ENCODE measurements at places on chromosomes 4 and X. TPM values are rescaled to one million over a fixed set of nuclear protein-coding genes. Genes with fewer than 3 reads are reported as not detected.
A peak's percentile ranks its signal among the peaks of the same experiment; 100 is the strongest.

DNA sequence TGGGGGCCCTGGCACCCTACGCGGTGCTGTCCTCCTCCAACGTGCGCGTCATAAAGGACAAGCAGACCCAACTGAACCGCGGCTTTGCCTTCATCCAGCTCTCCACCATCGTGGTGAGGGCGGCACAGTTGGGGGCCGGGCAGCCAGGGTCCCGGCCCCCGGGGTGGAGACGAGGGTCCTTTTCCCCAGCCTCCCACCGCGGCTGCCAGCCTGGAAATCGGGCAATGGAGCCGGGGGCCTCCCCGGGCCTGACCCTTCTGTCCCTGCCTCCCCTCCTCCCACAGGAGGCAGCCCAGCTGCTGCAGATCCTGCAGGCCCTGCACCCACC lies 13.7 kb upstream of the UBA1 start:
- DNase-seq, result no peak

The SRPX gene
- 32.0 TPM for total RNA-seq

The KLB gene
- not detected for total RNA-seq

- no peak for DNase-seq
These were observed 21.6 kb downstream of the ZFYVE28 start for GRCh38 chr4:2396781-2397368.

DNA sequence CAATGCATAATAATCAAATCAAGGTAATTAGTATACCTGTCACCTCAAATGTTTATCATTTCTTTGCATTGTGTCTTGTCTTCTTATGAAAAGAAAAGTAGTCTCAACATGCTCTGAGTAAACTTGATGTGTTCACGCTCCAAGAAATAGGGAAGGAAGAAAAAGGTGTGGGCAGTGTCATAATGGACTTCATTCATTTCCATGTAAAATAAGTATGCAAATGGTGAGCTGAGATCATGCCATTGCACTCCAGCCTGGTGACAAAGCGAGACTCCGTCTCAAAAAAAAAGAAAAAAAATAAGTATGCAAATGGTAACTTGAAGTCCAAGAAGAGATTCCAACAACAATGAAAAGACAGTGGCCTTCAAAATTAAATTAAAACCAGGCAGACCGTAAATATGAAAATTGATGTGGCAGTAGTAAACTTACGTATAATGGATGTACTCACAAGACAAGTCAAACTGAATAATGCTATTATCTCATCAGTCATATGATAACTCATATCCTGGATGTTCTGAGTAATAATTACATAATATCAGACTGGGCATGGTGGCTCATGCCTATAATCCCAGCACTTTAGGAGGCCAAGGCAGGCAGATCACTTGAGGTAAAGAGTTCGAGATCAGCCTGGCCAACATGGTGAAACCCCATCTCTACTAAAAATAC lies 6.0 kb upstream of the CWH43 start:
- no peak for DNase-seq

GRCh38 chr4:25821899-25822298 lies 40.9 kb downstream of the SEL1L3 start:
- no peak for DNase-seq

The LRBA gene
- 58.9 TPM for total RNA-seq

DNA sequence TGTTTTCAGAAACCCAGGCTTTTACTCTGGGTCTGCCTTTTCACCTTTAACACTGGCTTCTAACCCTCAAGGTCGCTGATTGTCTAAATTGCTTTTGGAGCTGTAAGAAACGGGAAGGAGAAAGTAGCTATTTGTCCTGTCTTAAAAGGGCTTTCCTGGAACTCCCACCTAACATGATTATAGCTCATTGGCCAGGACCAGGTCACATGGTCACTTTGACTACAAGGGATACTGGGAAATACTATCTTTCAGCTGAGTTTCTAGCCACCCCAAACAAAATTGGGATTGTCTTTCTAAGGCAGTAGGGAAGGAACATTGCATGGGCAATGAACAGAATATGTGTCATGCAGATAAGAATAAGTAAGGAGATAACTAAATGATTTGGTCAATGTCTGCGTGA lies 106.7 kb upstream of the ARHGAP24 start:
- DNase-seq, result no peak

DNA sequence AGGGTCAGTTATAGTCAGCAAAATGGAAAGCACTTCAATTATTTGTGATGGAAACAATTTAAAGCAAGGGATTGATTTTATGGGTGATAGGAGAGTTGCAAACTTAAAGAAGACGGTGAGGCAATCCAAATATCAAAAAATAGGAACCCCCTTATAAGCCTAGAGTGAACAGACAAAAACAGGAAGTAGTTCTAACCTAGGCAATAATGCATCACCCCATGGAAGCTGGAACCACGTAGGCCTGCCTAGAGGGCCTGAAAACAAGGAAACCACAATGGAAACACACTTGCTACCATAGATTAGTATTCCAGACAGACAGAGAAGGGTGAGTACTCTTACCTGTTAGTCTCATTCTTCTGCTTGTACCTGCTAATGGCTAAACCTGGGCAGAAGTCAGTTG lies 13.5 kb upstream of the GK2 start:
- no peak for DNase-seq

The THOC2 gene
- 42.2 TPM for total RNA-seq

DNA sequence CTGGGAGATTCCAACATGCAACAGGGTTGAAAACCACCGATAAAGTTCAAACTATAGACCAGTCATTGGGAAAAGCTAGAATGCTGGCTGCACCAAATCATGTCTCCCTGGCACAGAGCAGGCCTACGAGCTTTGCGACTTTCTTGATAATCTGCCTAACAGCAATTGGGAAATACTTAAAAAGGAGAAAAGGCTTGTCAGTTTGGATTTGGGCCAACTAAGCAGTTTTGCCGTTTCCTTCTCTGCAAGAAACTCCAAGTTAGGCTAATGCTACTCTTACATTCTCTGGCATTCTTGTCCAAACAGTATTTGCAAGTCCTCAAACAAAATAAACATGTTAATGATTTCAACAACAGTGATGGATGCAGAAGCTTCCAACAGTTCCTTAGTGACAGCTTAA lies 87.9 kb downstream of the PDK3 start:
- DNase-seq, result no peak

The ZDHHC9 gene
- 14.8 TPM for total RNA-seq

The GSTCD gene
- total RNA-seq, result 22.7 TPM

The KLHL13 gene
- total RNA-seq, result 41.7 TPM

DNA sequence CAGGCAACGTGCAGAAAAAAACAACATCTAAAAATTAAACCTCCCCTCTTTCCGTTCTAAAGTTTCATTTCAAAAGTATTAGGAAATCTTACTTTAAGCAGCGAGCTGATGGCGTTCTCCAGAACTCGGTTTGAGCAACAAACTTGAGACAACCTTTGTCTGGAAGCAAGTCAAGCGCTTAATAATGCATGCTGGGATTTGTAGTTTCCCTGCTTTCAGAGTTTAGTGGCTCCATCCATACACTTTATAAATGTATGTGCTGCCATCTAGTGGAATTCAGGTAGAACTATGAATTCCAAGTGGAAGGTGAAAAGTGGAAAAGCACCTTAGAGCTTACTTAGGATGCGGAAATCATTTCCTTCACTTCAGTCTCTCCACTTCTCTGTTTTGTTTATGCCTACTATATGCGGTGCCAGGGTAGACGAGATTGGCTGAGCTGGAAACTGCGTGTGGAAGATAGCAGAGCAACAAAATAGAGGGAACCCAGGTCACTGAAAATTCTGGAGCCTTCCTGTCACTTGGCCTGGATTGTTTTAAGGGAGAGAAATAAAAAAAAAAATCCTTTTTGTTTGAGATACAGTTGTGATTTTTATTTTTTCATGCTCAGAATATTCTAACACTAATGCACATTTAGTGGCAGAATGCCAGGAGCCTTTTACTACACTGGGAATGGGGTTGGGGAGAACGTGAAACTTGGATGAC lies at the start of gene BDH2:
Gene BDH2 (minus strand): TSS at position 144 of the 702 bp plus-strand sequence. CDS start 3,580 bp downstream, outside the sequence.
- DNase-seq, result peak; percentile 93

DNA sequence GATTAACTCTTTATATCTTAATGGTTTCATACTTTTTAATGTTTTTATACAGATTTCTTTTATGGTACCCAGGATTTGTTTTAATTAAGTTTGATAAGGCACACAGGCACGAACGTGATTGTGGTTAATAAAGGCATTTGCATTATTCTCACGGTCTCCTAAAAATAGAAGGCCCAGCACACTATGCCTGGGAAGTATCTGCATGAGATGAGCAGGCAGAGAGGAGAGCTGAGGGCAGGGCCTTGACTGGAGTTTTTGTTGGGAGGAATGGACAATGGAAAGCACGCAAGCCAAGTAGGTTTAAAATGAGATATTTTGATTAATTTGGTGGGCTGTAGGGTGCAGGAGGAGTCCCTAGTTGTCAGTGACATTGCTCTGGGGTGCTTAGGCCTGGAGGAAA lies 1714.3 kb upstream of the PCDH7 start:
- DNase-seq, result no peak

The RENBP gene
- total RNA-seq, result 0.92 TPM

GRCh38 chrX:30525732-30526131 lies 51.8 kb downstream of the TASL start:
- no peak for DNase-seq

- no peak for DNase-seq
These were observed 517.5 kb downstream of the MID1IP1 start for GRCh38 chrX:39318506-39319343.

- DNase-seq, result no peak
These were observed 36.9 kb downstream of the ANKRD17 start for GRCh38 chr4:73221734-73222133.

The P2RY4 gene
- not detected for total RNA-seq

- DNase-seq, result no peak
These were observed 262.2 kb downstream of the SPOCK3 start for GRCh38 chr4:166972071-166972470.

GRCh38 chrX:11533199-11533651 lies 132.5 kb downstream of the ARHGAP6 start:
- DNase-seq, result peak; percentile 39

The HELQ gene
- total RNA-seq, result 8.6 TPM

GRCh38 chr4:17155486-17155885 lies 257.0 kb upstream of the LDB2 start:
- no peak for DNase-seq

DNA sequence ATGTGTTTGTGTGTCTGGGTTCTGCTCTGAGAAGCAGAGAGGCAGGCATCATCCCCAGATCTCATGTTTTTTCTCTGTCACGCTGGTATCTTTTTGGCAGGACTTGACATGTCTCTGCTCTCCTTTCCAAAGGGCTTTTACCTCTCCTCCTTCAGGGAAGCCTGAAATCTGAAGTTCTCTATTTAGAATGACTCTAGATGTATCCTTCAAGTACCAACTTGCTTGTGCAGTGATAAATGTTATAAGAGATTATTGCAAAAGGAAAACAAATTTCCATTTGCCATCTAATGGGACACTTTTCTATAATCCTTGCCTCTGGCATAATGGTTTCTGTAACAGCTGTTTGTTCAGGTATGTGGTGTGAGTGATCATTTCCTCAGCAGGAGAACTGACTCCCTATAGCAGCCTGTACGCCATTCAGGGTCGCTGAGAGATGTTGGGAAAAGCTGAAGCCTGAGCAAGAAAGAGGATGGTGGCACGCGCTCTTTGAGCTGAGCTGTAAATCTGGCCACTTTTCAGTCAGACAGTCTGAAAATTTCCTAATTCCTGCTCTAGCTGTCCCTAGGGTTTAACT lies 72.5 kb downstream of the CNGA2 start:
- no peak for DNase-seq

DNA sequence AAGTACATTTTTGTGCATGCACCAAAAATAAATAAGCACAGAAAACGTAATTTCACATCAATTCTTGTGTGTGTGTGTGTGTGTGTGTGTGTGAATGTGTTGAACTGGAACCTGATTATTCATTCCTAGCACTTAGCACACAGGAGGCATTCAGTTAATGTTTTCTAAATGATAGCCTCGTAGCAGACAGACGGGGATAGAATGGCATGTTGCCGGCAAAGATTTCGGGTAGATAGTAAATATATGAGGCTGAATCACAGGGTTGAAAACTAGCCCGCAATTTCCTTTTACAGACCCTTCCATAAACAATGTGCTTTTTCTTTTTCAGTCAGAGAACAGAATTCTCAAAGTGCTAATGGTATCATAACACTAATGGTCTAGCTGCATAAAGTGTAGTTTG lies 13.5 kb downstream of the MAOB start:
- DNase-seq, result peak; percentile 46

The LUZP4 gene
- total RNA-seq, result not detected

DNA sequence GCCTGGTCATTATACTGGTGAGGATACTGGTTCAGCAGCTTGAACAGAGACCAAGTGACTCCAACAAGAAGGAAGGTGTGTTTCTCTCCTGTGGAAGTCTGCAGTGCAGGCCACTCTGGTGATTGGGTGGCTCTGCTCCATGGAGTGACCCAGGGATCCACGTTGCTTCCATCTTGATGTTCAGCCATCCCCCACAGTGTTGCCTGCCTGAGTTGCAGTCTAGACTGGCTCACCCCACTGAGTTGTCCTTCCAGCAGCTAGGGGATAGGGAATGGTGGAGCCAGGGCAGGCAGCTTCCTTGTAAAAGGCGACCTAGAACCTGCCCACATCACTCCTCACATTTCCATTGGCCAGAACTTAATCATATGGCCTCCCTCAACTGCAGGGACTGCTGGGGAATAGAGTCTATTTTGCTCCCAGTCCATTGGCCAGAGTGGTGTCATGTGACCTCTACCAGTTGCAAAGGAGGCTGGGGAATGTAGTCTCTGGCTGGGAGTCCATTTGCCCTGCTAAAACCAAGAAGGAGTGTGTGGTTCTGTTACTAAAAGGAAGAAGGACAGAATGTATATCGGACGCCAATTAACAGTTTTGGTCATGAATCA lies 8.0 kb downstream of the MAN2B2 start:
- DNase-seq, result no peak

GRCh38 chr4:85154591-85154990 lies 188.1 kb upstream of the WDFY3 start:
- no peak for DNase-seq

- DNase-seq, result no peak
These were observed 7.0 kb downstream of the PRSS12 start for GRCh38 chr4:118345813-118346212.

DNA sequence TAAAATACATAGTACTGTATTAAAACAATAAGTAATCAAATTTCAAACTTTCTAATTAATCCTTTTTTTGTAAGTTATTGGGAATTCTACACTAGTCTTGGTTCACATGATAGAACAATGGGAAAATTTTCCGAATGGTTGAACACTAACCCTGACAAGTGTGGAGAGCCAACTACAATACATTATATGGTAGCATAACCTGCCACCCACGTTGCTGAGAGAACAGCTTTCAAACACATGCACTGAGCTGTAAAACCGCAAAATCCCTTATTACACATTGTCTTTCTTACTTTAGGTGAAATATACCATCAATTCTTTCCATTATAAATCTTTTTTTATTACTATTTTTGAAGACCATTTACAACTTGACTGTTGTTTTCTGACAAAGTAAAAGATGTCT lies 54.7 kb downstream of the ANAPC10 start:
- DNase-seq, result no peak

GRCh38 chr4:6576932-6577331 lies 1.9 kb downstream of the MAN2B2 start:
- no peak for DNase-seq

Data from epithelial cell of proximal tubule (primary cell).